ENCODE measurements at places on chromosomes 7 and 10. TPM values are rescaled to one million over a fixed set of nuclear protein-coding genes. Genes with fewer than 3 reads are reported as not detected.
A peak's percentile ranks its signal among the peaks of the same experiment; 100 is the strongest.

- DNase-seq = no peak
Measured at GRCh38 chr7:53205006-53205405, 169.6 kb downstream of the POM121L12 start.

DNA sequence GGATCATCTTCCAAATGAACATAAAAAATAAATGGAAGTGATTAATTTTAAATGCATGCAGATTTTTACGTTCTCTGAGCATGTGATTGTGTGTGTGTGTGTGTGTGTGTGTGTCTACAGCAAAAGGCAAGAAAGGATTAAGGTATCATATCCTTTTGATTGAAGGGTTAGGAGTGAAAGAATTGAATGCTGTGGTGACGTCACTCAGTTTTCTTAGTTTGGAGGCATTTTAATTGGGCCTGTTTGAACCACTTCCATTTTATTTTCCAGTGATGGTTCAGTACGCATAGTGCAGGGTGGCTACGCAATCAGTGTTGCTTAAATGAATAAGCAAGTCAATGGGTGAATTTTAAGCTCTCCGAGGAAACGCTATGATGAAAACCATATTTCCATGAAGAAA, 31.3 kb downstream of the TACC2 start:
- DNase-seq = no peak

DNA sequence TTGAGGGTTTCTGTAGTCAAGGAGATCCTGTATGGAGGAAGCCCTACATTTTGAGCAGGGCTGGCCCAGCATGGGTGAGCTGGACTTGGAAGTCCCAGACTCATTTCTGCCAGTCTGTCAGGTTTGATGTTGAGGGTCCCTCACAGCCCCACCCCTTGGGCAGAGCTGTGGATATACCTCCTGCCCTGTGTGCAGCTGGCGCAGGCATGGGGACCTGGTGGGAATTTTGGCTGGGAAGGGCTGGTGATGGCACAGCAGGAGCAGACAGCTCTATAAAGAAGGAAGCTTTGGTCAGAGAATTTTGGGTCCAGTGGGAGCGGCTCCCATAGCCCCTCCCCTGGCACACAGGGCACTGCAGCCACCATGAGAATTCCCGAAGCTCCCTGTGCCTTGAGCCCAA, 482.6 kb downstream of the RPS24 start:
- no peak for DNase-seq

DNA sequence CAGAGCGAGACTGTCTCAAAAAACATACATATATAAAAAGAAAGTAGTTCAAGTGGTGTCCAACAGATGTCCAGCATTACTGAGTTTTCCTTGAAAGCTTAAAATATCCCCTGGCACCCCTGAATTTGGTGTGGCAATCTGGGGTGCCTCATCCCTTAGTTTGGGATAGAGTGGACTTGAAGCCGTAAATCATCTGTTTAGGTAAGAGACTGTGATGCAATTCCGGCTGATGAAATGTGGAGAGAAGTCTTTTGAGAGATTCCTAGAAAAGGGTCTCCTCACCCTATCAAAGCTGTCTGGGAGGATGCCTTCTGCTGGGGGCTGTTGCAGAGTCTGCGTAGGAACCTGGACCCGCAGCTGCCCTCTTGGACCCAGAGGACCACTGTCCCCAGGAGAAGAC, 408.0 kb downstream of the RPS24 start:
- no peak for DNase-seq

DNA sequence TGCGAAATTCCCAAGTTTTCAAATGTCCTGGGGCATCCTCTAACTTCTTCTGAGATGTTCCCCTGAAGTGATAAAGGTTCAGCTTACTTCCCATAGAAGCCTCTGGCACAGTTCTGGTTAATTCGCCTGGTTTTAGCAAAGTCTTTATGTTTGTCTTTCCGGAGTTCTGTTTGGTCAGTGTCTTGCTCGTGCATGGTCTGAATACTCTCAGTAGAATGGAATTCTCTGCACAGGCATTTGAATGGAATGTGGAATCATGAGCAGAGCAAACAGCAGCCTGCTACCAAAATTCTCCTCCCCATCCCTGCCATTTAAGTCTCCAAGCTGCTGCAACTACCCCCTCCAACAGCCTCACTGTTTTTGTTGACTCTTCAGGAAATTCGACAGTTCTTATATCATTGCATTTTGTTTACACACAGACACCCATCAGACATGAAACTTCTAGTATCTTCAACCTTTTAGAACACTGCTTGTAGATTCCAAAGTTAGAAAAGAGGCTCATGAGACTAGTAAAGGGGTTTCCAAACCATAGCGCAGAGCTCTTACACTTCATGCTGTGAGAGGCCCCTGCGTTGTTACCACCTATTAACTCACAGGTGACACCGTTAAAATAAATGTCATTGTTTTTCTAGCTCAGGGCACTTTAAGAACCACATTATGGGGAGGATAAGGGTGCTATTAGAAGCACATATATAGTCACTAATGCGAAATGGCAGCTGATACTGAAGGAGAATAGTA, 129.7 kb downstream of the PLCE1 start:
- no peak for DNase-seq

- peak; percentile 7 for DNase-seq
Measured at GRCh38 chr7:1140476-1141104, 19.4 kb downstream of the ZFAND2A start.

DNA sequence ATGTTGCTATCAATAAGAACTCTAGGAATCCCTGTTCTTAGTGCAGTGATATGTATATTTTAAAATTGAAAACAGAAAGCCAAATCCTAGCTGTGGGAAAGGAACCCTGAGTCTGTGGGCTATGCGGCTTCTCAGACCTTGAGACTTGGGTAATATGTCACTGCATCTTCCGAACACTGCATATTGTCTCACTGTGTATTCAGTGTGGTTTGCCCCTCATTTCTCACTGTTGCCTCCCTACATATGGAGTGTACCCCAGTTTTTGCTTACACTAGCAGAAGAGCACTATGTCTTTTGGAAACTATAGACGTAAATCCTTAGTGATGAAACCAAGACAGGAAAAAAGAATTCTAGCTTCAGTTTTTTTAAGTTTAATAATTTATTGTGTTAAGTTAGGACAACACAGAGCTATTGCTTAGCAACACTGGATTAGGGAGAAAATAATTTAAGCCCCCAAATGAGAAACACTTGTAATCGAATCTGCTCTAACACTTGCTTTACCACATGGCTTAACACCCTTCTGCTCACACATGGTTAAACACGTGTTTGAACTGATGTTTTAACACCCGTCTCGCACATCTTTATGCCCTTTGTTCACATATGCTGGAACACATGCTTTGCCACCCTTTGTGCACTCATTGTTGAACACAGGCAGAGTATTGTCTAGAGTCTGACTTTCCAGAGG, 251.3 kb downstream of the VTI1A start:
- no peak for DNase-seq

DNA sequence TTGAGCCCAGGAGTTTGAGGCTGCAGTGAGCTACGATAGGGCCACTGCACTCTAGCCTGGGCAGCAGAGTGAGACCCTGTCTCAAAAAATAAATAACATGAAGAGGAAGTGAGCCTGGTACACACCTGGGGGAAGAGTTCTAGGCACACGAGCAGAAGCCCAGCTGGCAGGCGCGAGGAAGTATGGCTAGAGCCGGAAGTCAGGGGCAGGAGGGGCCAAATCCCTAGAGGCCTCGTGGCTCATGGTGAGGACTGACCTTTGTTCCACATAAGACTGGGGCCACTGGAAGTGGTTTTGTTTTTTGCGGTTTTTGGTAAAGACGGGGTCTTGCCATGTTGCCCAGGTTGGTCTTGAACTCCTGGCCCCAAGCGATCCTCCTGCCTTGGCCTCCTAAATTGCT, 117.6 kb downstream of the HIP1 start:
- DNase-seq = no peak

GRCh38 chr7:154649015-154649414, 353.9 kb downstream of the PAXIP1 start:
- DNase-seq = no peak

DNA sequence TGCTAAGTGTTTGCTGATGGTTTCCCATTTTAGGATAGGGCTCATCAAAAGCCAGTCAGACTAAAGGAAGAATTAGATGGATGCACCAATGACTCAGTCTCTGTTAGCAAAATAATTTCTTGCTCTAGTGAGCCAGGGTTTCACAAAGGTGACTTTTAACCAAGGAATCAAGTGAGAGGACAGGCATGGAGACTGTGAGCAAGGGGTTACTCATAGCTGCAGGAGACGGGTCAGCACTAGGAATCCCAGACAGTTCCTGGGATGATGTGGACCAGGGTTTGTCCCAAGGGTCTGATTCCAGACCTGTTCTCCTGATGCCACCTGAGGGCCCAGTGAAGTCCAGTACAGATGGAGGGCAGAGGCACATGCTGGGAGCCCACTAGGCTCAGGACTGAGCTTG, 138.1 kb downstream of the NOC3L start:
- DNase-seq = no peak

- DNase-seq = no peak
Measured at GRCh38 chr7:13980474-13980873, 9.0 kb downstream of the ETV1 start.

DNA sequence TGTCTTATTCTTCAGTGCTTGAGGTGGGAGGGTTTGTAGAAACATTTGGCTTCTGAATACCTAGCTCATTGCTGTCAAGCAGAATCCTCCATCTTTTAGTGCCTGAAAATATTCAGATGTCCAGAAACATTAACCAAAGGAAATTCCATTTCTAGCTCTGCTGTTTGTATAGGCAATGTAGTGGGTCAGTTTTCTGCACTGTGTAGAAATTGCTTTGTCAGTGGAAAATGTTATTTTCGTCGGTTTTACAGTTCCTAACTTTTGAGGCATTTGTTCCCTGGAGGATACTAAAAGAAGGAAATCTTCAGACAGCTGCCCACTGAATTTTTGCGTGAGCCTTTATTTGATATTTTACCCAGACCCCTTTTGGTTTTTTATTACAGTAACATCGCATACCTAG, 143.4 kb downstream of the TPST1 start:
- DNase-seq = no peak

GRCh38 chr7:150368884-150369747, 494 bp downstream of the REPIN1 start:
- DNase-seq = no peak

GRCh38 chr7:136102881-136103280, 125.7 kb upstream of the MTPN start:
- peak; percentile 24 for DNase-seq

DNA sequence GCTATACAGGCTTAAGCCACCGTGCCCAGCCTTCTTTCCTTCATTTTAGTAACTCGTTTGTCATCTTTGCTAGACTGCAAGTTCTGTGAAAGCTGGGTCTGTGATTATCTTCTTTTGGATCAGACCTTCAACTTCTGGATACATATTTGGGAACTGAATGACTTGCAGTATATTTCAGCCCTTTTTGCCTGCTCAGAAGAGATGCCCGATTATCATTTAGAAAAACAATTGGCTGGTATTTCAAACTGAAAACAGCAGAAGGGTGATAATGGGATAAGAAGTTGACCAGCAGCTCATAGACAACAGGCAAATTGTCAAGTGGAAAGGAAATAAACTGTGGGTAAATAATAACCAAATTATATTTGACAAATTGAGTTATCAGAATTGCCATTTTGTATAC, 14.6 kb downstream of the RSBN1L start:
- no peak for DNase-seq

- DNase-seq = peak; percentile 20
Measured at GRCh38 chr7:158255558-158255957, 332.1 kb downstream of the PTPRN2 start.

- DNase-seq = no peak
Measured at GRCh38 chr7:76071316-76072242, 23.7 kb downstream of the MDH2 start.

- no peak for DNase-seq
Measured at GRCh38 chr10:110804376-110804775, 67.4 kb upstream of the PDCD4 start.

SLC26A4 gene
- 0.60 TPM for total RNA-seq

SAP25 gene
- total RNA-seq = 2.8 TPM

RBP3 gene
- not detected for total RNA-seq

NKX2-3 gene
- total RNA-seq = not detected

LIPJ gene
- 0.14 TPM for total RNA-seq

RADIL gene
- total RNA-seq = 4.3 TPM

LRIT1 gene
- not detected for total RNA-seq

Measured in posterior vena cava (tissue), 2 donors.